ENCODE measurements at places on chromosomes 5 and 9.
A peak's percentile ranks its signal among the peaks of the same experiment; 100 is the strongest.

DNA sequence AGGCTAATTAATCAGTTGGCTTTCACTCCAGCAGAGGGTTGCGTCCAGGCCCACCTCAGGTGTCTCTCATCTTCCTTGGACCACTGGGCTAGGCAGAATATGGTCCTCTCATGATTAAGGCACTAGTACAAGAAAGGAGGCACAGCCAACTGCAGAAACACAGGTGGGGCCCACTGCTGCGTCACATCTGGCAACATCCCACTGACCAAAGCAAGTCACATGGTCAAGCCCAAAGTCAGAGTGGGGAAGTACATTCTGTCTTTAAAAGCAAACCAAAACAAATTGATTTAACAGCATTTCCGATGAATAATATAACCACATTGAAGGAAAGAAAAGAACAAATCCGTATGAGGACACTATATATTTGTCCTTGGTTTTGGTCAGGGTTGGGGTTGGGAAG, 28.0 kb upstream of the UBTD2 start:
- no peak for DNase-seq

GRCh38 chr5:10474521-10475075, 32.9 kb downstream of the ROPN1L start:
- DNase-seq = peak; percentile 57

DNA sequence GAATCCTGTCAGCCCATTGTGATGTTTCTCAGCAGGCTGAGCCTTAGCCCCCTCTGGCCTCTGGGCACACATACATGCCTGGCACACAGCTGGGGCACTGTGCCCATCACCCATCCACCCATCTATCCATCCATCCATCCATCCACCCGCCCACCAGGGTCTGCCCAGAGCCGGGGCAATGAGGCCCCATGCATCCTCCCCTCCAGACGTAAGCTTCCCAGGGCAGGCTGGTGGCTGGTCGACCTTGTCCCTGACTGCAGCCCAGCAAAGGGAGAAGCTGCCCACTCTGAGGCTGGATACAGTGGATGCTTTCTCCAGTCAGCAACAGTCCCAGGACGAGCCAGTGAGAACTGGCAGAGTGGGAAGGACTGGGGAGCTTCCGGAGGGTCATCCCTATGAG, 21.1 kb upstream of the SLC25A51 start:
- no peak for DNase-seq

- DNase-seq = no peak
Observed at GRCh38 chr5:113974976-113975375, 386.9 kb upstream of the KCNN2 start.

- DNase-seq = no peak
Observed at GRCh38 chr5:74196233-74196632, 444.3 kb downstream of the ENC1 start.

DNA sequence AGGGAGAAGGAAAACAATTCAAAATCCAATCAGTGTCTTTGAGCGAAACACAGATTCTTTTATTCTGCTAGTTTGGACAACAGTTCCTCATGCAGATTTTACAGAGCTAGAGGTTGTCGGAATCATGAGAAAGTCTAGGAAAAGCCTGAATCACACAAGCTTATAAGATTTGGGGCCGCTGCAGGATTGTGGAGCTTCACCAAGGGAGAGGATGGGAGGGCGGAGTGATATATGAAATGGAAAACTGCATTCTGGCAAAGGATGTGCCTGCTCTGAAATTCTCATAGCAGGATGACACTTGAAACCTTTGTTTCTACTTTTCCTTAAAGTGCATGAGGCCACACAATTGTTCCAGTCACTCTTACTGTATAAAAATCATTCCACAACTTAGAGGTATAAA, 134.3 kb downstream of the OR2K2 start:
- DNase-seq = no peak

- DNase-seq = no peak
Observed at GRCh38 chr5:136052692-136053335, 24.0 kb downstream of the TGFBI start.

GRCh38 chr9:119951090-119951489, 581.9 kb upstream of the BRINP1 start:
- DNase-seq = peak; percentile 96

Data from AG09309 (cell line).